ENCODE measurements at places on chromosomes 3 and 15.

DNA sequence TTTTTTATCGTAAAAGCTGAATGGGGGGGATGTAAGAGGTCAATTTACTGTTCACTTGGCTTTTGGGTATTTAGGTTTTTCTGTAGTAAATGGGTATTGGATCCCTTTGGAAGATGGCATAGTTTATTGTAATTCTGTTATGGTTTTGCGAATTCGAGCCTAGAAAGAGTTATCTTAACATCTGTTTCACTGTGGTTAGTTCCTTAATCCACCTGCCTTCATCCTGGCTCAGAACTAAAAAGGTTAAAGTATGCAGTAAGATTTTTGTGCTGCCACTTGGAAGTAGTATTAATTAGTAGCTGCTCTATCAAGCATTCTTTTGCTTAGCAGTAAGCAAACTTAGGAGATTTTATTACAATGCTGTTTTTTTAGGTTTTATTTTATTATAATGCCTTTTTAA, 62.4 kb downstream of the ARIH1 start:
- DNase-seq, result no peak

DNA sequence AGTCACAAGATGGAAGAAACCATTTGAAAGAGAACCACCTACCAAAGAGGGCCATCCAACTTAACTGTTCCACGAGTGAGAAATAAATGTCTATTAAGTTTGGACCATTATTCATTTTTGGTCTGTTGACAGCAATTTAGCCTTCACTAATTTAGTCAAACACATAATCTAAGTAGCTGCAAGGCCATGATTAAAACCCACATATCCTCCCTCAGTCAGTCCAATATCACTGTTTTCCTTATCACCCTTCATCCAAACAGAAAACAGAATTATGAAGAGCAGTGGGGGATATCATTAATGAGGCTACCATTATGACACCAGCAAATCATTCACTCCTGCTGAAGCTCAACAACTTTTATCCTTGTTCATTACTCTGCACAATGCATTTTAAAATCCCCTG, 52.0 kb downstream of the PIK3CB start:
- no peak for DNase-seq

- no peak for DNase-seq
Observed at GRCh38 chr15:79540551-79540950, 108.4 kb downstream of the MINAR1 start.

DNA sequence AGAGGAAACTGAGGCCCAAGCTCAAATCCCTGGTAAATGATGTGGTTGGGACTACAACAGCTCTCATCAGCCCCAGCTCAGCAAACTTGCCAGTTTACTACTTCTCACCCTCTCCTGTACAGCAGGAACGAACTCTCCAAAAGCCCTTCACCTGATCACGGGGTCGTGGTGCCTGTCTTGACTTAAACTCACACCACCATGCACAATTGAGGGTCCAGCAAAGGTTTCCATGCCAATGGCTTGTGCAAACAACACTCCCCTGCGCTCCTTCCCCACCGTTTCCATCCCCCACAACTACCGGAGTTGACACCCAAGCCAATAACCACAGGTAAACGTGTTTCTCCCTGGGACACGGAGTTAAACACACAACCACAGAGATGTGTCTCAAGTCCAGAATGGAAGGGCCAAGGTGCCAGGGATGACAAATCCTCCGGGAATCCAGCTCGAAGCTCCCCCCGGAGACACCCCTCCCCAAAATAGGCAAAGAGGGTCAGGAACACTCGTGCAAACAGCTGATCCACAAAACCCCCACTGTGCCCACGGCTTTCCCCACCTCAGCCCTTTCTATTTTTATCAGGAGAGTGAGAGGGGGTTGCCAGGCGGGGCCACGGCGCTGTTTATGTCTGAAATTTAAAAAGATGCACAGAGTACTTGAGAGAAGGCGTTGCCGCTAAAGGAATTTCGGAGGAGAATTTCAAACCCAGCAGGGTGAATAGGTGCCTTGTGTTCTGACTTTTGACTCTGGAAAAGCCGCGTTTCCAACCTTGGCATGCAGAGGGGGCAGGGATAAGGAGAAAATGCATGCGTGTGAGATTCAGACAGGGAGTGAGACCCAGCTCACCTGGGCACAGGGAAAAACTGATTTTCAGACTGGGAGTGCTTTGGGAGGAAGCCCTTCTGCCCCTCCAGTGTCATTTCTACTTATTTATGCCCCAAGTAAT, 10.6 kb upstream of the ACAN start:
- no peak for DNase-seq
